ENCODE measurements at places on chromosomes 2 and 18.

DNA sequence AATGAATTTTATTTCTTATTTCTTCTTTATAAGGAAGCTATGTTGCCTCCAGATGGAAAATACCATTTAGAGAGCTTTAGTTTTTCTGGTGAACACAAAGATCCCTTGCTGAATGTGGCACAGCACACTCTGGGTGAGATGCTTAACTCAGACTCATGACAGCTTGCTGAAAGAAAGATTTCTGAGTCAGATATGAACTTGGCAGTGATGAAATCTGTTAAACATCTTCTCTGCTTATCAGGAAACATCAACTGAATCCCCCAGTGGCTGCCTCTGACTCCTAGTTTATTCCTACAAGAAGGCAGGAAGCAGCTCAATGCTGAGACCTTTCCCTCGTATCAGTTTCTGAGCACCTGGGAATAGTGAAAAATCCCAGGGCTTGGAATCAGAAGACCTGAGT is 162.8 kb downstream of the OSR1 start:
- no peak for DNase-seq

DNA sequence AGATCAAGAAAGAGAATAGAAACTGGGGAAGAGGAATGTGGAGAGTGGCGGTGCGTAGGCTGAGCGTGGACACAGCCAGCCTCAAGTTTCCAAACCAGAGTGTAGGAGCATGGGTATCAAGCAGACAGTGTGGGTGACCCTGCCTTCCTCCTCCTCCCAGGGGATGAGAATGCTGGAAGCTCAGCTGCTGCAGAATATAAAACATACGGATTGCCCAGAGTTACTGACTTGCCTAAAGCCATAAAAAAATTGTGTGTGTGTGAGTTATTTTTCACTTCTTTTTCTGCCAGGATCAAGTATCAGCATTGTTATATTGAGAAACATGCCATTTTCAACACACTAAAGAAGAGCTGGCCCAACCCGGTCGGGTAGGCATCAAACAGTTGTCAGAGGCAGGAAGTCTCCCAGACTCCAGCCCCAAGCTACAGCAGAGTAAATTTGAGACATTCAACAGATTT is 333.3 kb upstream of the ACVR2A start:
- DNase-seq: no peak

- DNase-seq: peak; percentile 20
Measured at GRCh38 chr2:190069936-190070696, 7.6 kb upstream of the MSTN start.

DNA sequence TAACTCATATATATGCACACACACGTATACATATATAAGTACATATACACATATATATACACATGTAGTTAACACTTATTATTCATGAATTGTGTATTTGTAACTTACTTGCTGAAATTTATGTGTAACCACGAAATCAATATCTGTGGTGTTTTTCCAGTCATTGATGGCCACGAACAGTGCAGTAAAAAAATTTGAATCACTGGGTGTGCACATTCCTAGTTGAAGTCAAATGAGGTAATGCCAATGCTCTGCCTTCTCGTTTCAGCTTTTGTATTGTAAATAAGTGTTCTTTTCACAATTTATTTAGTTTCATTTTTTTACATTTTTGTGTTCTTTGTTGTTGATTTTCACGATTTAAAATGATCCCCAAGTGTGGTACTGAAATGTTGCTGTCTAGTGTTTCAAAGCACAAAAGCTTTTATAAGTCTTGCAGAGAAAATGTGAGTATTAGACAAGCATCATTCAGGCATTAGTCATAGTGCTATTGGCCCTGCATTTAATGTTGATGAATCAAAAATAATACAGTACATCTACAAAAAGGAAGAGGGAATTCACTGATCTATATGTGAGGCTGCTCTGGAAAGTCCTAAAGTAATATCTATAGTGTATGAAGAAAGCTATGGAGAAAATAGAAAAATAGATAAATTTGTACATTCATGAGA is 419.0 kb downstream of the DSC3 start:
- no peak for DNase-seq

DNA sequence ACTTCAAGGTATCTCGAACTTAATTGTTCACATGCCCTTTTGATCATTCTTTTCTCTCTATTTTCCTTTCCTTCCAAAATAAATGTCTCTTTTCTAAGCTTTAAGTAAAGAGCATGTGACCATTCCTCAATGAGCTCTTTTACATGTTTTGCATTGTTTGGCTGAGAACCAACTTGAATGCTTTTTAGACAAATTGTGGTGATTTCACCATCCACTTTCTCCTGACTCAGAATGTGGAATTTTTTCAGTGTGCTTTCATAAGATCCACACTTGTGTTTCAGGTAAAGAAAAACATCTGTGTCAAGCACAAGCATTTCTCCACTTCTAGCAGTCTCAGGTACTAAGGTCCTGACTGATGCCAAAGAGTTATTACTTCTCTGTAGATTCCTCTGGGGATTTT is 10.7 kb downstream of the RBM43 start:
- no peak for DNase-seq

DNA sequence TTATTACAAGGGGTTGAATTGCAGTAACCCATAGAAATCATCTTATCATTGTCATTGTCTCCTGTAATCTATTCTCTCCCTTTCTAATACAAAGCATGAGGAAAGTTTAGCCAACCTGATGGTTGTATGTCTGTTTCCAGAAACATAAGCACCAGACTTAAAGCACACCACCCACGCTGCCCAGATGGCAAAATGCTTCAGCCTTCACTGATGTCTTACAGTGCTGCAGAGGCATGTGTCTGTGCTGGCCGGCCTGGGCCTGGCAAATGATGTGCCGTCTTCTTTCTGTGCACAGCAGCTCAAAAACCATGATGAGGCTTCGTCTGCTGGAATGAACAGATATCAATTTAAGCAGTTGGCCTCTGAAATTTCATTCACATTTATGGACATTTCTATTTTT is 443.0 kb upstream of the RGPD4 start:
- no peak for DNase-seq

- no peak for DNase-seq
Measured at GRCh38 chr18:13562494-13563029, 163.8 kb downstream of the FAM210A start.

GRCh38 chr2:9416962-9417316 is 6.4 kb downstream of the ITGB1BP1 start:
- no peak for DNase-seq

DNA sequence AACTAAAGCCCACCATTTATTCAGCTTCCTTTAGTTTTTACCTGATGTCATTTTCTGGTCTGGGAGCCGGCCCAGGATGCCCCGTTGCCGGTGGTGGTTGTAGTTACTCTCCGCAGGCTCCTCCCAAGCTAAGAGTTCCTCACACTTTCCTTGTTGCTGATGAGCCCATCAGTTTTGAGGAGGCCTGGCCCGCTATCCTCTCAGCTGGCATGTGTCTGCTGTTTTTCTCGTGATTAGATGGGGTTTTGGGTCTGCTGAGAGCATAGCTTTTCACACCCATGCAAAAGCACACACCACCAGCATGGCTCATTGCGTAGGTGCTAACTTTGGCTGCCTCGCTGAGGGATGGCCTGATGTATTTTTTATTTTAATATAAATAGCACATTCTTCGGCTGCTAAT is 72.1 kb downstream of the PSMG2 start:
- no peak for DNase-seq

- DNase-seq: no peak
Measured at GRCh38 chr2:223762853-223763252, 74.5 kb downstream of the AP1S3 start.

GRCh38 chr2:44778221-44778654 is 163.3 kb upstream of the SIX3 start:
- DNase-seq: no peak

DNA sequence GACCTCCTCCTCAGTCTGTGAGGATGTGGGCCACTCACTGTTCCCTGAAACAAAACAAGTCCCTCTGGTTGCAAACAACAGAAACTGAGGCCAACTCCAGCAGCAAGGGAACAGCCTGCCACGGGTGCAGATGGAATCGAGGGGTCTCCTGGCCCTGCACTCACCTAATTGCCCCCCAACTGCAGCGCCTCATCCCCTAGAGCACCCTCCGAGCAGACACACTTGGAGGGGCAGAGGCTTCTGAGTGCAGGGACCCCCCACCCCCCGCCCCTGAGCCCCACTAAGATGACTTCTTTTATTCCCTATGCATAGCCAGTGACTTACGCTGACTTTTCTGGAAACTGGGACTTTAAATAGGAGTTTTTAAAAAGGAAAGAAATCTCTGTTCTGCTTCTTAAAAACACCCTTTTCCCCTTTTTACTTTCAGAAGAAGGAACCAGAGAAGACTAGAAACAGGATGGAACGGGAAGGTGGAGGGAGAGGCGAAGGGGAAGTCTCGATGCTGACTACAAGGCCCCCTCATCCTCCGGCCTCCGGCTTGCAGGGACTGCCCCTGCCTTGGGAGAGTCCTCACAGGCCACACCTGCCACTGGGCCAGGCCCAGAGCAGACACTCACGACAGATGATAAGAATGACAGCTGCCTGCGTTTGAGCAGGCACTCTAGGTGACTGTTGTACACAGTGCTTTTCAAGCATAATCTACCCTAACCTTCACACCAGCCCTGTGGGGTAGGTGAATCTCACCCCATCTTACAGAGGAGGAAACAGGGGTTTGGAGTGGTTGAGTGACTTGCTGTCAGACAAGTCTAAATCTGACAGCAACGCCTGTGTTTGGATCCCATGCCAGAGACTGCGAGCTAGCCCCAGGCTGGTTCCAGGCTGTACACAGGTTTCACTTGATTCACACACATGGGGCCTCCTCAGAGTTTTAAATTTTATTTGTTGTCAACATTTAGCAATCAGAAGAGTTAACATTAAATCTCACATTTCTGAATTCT is 28.2 kb upstream of the BIN1 start:
- DNase-seq: no peak

DNA sequence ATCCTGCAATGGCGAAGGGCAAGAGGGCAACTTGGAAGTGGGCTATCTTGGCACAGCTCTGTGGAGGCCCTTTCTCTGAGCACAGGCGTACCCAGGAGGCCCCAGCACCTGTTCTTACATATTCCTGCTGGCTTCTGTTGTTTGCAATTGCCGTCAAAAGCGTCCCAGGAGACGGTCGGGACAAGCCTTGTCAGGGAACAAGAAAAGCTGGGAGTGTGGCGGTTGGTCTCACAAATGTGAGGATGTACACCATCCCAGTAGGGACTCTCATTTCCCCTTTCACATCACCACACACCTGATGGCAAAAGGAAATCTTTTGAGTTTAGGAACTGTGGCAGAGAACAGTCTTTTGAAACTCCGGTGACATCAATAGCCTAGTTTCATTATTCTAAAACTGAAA is 94.7 kb upstream of the EFEMP1 start:
- DNase-seq: no peak

DNA sequence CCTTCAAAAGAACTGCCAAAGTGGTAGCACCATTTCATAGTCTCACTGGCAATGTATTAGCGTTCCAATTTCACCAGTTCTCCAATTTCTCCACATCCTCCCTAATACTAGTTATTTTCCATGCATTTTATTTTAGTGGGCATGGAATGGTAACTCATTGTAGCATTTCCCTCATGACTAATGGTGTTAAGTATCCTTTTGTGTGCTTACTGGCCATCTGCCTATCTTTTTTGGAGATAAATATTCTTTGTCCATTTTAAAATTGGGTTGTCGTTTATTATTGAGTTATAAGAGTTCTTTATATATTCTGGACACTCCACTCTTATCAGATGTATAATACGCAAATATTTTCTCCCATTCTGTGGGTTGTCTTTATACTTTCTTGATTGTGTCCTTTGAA is 107.1 kb downstream of the THADA start:
- DNase-seq: no peak
